Breast epithelium (tissue), 4 donors: ENCODE measurements at places on chromosomes 5 and 9.

GRCh38 chr9:71524516-71524915, 243.8 kb downstream of the CEMIP2 start:
- H3K36me3 ChIP-seq: no peaks in the 10 kb centered on the region
- H3K4me1 ChIP-seq: no peaks in the 10 kb centered on the region
- no peak overlapping the region for H3K27ac ChIP-seq
- H3K27me3 ChIP-seq: no peaks in the 10 kb centered on the region
- no peak for DNase-seq

- H3K27me3 ChIP-seq: no peaks in the 10 kb centered on the region
- no peaks in the 10 kb centered on the region for H3K36me3 ChIP-seq
- peak; percentile 72 for DNase-seq
- peak within 1 kb of the TSS; percentile 31 for H3K4me3 ChIP-seq
- no peaks in the 10 kb centered on the region for H3K4me1 ChIP-seq
- H3K27ac ChIP-seq: no peak within 1 kb of the TSS
Measured at GRCh38 chr9:90642570-90643539, at the start of gene DIRAS2. Gene DIRAS2 (minus strand): TSS chr9:90642824. CDS start chr9:90613827, 28,997 bp downstream.

- H3K4me1 ChIP-seq: no peaks in the 10 kb centered on the region
- H3K27ac ChIP-seq: no peak overlapping the region
- no peaks in the 10 kb centered on the region for H3K36me3 ChIP-seq
Measured at GRCh38 chr5:157651623-157652376, 438 bp downstream of the SOX30 start.

GRCh38 chr5:138316355-138316754, 15.2 kb downstream of the CDC25C start:
- H3K4me1 ChIP-seq: no peaks in the 10 kb centered on the region
- H3K36me3 ChIP-seq: no peaks in the 10 kb centered on the region
- H3K27me3 ChIP-seq: no peaks in the 10 kb centered on the region
- no peak overlapping the region for H3K4me3 ChIP-seq

DNA sequence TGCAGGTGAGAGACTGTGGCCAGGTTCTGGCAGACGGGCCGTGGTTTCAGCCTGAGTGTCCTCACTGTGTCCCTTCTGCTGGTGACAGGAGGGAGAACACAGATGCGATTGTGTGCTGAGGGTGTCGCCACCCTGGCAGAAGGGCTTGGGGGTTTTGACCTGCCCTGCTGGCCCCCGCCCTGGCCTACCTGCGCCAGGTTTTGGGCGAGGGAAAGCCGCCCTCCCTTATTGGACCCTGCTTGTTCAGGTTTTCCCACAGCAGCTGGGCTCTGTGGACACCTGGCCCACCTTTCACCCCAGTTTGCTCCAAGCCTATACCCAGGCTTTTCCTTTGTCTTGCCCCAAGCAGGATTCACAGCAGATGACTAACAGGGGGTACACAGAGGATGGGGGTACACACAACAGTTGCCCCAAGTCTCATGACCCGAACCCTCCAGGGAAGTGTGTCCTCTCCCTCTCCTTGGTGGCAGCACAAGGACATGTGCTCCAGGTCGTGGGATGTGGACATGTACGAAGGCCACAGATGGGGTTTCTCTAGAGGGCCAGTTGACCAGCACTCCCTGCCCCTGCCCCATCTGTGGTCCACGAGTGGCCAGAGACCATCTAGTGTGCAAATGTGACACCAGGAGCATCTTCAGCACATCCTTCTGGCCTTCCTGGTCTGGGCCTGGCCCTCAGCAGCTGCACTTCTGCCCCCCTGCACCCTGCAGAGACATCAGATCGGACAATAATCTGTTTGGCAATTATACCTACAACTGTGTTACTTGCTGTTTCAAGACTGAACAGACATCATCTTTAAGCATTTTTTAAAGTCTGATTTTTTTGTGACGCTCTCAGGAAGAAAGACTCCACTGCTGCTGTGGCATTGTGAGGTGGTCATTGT, 265.8 kb upstream of the IRX4 start:
- DNase-seq: no peak
- H3K36me3 ChIP-seq: no peaks in the 10 kb centered on the region
- no peaks in the 10 kb centered on the region for H3K27me3 ChIP-seq
- no peak overlapping the region for H3K27ac ChIP-seq
- no peaks in the 10 kb centered on the region for H3K4me1 ChIP-seq
- H3K4me3 ChIP-seq: no peak overlapping the region

DNA sequence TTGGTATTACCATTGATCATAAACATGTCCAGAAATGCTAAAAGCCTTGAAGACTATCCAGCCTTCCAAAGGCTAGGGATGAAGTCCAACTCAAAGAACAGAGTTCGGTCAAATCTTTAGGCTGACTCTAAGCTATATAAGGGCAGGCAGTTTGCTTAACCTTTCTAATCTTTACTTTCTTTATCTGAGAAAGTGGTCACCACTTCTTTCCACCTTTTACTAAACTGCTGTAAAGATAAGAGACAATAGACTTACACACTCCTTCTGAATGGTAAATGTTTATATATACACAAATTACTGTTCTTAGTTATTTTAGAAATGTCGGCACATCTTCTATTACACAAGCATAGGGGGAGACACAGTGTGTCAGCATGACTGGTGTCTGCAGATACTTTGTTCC, 100.4 kb downstream of the NREP start:
- H3K4me1 ChIP-seq: no peaks in the 10 kb centered on the region
- DNase-seq: no peak
- H3K4me3 ChIP-seq: no peak overlapping the region
- H3K27me3 ChIP-seq: no peaks in the 10 kb centered on the region
- H3K36me3 ChIP-seq: no peaks in the 10 kb centered on the region
